Stimulated activated CD4-positive, alpha-beta T cell treated with anti-CD3 and anti-CD28 coated beads, Interleukin-15, amount 100 ng/mL, for 48 hours (primary cell): ENCODE measurements at places on chromosomes 4 and X.

DNA sequence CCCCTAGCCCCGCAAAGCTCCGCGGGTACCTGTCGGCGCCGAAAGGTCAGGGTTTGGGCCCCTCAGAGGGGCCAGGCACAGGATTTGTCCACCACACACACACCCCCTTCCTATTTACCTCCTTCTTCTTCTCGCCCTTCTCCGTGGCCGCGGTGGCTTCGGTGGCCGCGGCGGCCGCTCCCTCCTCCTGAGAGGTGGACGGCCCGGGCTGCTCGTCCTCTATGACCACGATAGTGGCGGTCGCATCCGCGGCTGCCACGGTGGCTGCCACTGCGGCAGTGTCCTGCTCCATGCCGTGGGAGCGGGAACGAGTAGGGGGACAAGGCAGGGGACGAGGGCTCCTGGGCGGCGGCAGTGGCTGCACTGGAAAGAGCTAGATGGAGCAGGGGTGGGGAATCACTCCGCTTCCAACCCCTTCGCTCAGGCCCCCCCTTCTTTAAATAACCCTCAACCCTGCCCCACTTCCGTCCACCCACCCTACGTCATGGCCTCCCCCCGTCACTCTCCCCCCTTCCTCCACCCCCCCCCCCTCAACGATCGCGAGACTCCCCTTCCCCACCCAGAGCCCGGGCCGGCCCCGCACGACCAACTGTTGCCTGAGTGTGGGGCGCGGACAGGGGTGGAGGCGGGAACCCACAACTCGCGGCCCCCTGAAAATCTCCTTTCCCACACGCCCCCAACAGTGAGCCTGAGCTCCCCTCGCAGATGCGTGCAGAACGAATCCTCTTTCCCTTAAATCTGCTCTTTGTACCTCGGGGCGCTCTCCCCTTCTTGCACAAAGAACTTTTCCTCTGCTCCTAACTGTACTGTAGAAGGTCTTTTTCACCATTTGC is at the start of gene SMARCA1:
Gene SMARCA1 (minus strand): TSS at position 412 of the 833 bp plus-strand sequence. CDS start 120 bp downstream, at position 292.
- DNase-seq = no peak

GRCh38 chr4:17468619-17469221 is 43.2 kb downstream of the QDPR start:
- no peak for DNase-seq

- DNase-seq = no peak
Measured at GRCh38 chr4:25330335-25330734, 17.8 kb downstream of the ZCCHC4 start.

GRCh38 chr4:121824950-121825349 is 1.3 kb upstream of the CCNA2 start:
- DNase-seq = no peak

DNA sequence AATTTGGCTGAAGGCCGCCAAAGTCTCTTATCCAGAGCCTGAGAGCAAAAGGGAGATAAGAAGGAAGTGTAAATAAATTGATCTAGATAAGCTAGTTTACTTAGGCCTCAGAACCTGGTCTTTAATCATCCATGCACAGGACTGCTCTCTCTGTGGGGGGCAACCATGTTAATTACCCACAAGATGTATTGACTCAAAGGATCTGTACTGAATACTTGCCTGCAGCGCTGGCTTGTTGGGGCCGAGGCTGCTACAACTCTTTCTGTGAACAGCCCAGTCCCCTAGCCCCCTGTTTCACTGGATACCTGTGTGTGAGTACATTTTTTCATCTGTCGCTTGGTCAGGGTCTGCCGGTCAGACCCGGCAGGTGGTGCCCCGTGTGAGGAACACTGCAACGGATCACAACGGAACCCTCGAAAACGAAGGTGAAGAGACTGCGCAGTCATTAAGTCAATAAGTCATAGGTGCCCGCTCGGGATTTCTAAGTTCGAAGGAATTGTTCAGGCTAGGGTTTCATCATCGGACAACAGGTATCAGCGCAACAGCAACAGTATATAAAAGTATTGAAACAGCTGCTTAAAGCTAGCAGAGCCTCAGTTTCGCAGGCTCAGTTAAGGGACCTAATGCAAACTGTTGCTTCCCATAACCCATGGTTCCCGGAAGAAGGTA is 8.3 kb downstream of the MAGEA11 start:
- DNase-seq = no peak

DNA sequence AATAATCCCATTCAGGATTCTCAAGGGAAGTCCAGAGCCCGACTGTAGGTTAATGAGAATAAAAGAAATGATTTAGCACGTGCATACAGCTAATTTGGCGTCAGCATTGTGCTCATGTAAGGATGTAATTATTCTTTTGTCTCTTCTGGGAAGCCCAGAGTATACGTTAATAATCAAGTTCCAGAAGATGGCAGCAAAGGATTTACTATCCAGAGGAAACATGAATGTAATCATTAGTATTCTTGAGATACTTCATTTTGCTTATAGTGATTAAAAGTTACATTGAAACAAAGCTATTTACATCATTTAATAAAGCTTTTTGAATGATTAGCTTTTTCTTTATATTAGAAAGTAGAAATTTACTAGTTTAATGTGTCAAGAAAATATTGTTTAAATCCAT is 27.1 kb upstream of the MAP9 start:
- DNase-seq = no peak

- DNase-seq = no peak
Measured at GRCh38 chrX:31931225-31931624, 859.4 kb upstream of the FTHL17 start.

GRCh38 chr4:81921751-81922159 is 450.0 kb upstream of the RASGEF1B start:
- DNase-seq = no peak

DNA sequence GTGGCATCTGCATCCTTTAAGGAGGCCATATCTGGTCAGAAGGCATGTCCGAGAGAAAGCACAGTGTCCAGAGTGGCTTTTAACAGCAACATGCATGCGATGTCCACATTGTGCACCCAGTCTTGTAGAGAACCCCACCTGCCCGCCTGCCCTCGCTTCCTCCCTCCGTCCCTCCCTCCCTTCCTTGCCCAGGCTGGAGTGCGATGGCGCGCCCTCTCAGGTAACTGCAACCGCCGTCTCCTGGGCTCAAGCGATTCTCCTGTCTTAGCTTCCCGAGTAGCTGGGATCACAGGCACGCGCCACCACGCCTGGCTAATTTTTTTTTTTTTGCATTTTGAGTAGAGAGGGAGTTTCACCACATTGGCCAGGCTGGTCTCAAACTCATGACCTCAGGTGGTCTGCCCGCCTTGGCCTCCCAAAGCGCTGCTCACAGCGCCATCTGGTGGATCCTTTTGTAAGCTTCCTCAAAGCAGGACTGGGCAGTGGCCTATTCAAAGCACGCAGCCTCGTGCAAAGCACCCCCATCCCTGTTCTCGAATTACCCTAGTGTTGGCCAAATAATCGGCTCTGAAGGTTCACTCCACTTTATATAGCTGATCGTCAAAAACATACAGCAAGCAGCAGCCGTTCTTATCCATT is 15.0 kb downstream of the BRCC3 start:
- DNase-seq = no peak

- no peak for DNase-seq
Measured at GRCh38 chrX:80879916-80880315, 70.2 kb upstream of the BRWD3 start.

GRCh38 chr4:151700566-151701316 is 60.1 kb downstream of the GATB start:
- DNase-seq = peak; percentile 19

- DNase-seq = no peak
Measured at GRCh38 chrX:16186380-16187007, 19.2 kb downstream of the MAGEB17 start.

DNA sequence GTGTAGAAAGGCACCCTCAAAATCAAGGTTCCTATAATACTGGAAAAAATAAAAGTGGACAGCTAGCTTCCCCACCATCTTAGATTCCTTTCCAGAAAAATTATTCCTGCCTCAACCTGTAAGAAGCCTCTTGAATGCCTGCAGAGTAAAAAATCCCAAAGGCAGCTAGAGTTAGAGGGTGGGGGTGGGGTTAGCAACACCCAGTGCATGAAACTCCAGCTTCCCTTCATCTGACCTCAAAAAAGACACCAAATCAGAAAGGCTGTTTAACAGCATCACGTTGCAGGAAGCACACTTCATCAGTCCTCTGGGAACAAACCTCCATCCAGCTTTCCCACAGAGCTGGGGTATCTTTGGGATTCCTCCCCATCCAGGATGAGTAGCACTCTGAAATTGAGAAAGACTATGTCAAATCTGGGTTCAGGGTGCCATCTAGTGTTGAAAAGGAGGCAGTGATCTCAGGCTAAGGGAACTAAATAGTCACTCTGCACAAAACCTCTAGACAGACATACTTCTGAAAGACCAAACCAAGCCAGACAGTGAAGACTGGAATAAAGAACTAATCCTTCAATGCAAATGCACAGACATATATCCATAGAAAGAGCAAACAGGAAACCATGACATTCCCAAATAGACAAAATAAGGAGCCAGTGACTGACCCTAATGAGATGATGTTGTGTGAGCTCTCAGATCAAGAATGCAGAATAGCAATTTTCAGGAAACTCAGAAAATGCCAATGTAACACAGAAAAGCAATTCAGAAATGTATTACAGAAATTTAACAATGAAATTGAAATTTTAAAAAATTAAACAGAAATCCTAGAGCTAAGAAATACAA is 97.9 kb downstream of the ARHGEF9 start:
- no peak for DNase-seq

- DNase-seq = no peak
Measured at GRCh38 chr4:185542626-185543315, 7.5 kb upstream of the PDLIM3 start.

DNA sequence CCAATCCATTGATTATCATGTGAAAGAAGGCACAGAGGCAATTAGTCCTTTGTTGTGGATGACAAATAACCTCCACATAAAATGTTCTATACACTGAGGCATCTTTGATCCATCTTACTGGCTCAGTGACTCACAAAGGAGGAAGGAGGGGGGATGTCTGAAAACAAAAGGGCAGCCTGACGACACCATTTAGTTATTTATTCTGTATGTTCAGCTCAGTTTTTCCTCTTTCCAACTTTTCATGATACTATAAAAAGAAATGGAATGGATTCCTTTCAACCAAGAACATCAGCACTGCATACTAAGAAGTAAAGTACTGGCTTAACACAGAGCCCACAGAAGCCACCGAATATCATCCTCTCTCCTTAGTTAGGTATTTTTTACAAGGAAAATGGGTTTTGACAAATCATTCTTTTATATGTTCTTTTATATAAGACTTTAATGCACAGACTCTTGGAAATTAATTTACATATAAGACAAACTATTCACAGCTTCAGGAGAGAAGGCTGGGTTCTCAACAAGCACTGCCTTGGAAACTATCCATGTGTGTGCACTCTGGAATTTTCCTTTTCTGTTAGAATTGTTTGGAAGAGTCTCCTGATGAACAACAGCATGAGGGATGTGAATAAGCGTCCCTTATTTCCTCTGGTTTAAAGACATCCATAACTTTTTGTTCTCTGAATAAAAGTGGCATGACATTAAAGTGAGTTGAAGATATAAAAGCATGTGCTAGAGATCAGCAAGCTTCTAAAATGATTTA is 135.6 kb downstream of the TSPAN5 start:
- no peak for DNase-seq

DNA sequence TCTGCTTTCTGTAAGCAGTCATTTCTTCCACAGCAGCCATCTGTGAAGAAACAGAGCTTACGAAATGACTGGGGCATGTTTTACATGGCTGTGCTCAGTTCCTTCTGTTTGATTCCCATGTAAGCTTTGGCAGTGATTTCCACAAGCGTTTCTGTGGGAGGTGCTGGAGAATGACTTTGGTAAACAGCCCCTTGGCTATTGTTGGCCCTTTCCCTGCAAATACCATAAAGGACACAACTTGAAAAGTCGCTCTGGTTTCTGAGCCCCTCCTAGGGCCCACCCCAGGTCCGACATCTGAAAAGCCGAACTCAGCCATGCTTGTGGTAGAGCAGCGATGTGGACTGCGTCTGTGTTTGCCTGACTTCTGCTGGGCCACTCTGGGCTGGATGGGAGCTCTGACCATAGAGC is 3.7 kb downstream of the LIMCH1 start:
- DNase-seq = no peak

DNA sequence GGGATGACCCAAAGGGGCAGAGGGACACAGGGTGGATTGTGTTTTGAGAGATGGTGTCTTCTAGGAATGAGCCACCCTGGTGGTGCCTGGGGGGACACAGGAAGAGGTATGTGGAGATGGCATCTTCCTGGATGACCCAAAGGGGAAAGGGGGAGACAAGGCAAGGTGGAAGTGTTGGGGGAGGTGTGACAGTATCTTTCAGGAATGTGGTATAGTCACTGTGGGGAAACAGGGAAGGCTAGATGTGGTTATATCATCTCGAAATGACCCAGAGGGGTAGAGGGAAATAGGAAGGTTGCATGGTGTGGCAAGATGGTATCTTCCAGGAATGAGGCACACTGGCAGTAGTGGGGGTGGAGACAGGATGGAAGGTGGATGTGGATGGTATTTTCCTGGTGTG is 62.9 kb downstream of the MAOA start:
- no peak for DNase-seq

DNA sequence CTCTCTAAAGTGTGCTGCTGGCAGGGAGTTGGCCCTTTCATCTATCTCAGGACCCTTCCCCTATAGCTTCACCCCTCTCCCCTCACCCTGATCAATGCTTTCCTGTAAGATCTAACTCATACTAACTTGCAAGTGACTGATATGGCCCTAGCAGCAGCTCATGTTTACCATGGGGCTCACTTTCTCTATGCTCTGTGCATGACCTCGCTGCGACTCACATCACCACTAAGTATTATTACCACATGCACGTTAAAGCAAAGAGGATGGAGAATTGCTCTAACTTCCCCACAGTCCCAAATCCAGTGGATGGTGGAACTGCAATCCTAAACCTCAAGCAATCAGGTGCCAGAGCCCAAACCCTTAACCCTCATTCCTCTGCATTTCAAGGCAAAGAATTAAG is 626.6 kb downstream of the MID1IP1 start:
- DNase-seq = peak; percentile 46

DNA sequence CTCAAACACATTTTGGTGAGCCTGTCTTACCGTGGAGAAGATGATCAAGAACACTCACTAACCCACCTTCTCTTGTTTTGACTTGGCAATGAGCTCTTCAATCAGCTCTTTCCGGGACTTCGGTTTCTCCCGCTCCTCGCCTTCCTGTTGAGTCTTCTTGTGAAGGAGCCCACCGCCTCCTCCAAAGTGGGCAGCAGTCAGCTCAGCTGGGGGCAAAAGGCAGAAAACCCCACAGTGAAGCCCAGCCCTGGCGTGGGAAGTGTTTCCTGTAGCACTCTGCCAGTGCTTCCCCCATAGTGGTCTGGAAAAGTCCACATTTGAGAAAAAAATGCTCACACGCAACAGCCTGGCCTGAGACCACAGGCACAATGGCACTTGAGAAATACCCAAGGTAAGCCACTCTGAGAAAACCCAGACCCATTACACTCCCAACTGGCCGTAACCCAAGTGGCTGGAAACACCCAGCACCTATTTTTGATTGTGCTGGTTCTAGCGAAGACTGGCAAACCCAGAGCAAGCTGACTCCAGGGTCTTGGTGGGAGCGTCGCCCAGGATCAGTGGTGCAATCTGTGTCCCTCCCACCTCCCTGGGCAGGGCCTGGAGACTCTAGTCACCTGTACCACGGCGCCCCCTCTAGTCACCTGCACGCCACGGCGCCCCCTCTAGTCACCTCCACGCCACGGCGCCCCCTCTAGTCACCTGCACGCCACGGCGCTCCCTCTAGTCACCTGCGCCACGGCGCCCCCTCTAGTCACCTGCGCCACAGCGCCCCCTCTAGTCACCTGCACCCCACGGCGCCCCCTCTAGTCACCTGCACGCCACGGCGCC is 8.6 kb downstream of the NOP14 start:
- peak; percentile 71 for DNase-seq

- DNase-seq = peak; percentile 43
Measured at GRCh38 chr4:140150886-140151698, 2.9 kb downstream of the MAML3 start.
